ENCODE measurements at places on chromosomes 13 and 19. TPM values are rescaled to one million over a fixed set of nuclear protein-coding genes. Genes with fewer than 3 reads are reported as not detected.

- DNase-seq: no peak
Measured at GRCh38 chr19:51450730-51451307, 7.4 kb downstream of the SIGLEC8 start.

The ADGRE3 gene
- not detected for polyA plus RNA-seq

DNA sequence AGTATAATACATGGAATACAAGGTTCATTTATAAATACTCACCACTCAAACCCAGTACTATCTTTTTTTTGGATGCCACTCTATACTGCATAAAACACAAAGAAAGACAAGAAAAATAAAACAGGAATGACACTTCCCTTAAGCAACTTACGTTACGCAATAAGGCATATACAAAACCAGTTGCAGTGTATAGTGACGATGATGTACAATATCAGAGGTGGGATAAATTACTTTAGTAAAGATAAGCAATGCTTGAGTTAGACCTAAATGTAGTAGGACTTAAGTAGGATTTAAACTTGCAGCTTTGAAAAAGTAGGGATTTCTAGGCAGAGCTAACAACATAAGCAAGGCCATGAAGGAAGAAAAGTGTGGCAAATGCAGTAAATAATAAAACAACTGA lies 374.9 kb downstream of the SPRY2 start:
- no peak for DNase-seq

DNA sequence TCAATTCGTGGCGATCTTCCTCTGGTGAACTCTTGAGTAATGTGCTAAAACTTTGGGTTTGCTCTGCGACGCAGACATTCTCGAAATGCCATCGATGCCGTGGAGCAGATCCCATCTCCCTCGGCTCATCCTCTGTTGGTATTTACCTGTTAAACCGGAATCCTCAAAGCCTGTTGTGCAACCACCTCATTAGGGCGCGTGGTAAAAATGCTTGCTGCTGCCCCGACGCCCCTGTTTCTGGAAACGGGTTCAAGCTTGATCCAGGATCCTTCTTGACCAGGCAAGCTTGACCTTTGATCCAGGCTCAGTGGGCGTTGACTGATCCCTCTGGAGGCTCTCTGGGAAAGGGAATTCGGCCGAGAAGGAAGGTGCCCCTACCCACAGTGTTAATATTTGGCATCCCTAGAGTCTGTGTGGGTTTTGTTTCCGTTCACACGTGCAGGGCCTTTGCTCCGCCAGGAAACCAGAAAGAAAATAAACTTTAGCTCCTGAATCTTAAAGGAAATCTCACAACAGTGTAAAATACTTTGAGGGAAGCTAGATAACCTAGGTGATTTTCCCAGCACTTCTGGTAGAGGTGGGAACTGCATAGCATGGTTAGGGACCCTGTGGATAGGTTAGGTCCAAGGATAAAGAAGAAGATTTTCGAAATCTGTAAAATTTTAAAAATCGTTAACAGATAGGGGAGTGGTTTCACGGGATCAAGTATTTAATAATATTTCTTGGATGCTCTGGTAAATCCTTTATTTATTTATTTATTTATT lies 1.1 kb downstream of the LSM14A start:
- no peak for DNase-seq

The ZNF492 gene
- 0.09 TPM for polyA plus RNA-seq

- DNase-seq: no peak
Measured at GRCh38 chr19:45130888-45131615, 29.7 kb downstream of the NKPD1 start.

- peak; percentile 83 for DNase-seq
Measured at GRCh38 chr19:39445196-39446111, at the start of gene SUPT5H. Gene SUPT5H (plus strand): TSS chr19:39445582. CDS start chr19:39445891, 309 bp downstream.

The C1QTNF9B gene
- polyA plus RNA-seq: not detected

The COMP gene
- 8.6 TPM for polyA plus RNA-seq

GRCh38 chr19:55679343-55680257 lies 4.6 kb downstream of the EPN1 start:
- DNase-seq: no peak

DNA sequence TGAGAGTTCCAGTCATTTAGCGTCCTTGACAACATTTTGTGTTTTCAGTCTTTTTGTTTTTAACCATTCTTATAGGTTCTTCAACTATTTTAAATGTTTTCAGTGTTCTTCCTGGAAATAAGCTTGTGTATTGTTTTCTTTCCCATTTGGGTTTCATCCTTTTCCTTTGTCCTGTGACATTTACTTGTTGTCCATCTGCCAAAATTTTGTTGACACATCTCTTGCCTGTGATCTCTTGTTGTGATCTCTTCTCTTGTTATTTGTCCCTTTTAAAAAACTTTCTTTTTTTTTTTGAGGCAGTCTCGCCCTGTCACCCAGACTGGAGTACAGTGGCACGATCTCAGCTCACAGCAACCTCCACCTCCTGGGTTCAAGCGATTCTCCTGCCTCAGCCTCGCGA lies 96.5 kb downstream of the PDS5B start:
- DNase-seq: no peak

Measured in BJ (cell line).